ENCODE measurements at places on chromosomes 3 and 15.

- DNase-seq = no peak
Observed at GRCh38 chr15:40952301-40952900, 870 bp upstream of the CHAC1 start.

DNA sequence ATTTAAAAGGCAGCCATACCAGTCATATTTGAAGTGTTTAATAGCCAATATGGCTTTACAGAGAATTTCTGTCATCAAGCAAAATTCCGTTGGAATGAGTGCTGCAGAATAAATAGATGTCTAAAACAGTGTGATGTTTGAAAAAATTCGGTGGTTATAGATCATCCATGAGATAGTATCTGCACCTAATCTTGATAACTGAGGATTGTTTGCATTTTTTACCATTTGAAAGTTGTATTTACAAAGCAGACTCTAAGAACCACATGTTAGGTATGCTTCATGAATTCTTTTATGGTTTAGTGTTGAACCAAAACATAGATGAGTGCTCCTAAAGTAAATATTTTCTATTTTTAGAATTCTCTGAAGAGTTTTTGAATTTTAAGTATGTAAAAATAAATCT is 476.1 kb downstream of the NAALADL2 start:
- no peak for DNase-seq

DNA sequence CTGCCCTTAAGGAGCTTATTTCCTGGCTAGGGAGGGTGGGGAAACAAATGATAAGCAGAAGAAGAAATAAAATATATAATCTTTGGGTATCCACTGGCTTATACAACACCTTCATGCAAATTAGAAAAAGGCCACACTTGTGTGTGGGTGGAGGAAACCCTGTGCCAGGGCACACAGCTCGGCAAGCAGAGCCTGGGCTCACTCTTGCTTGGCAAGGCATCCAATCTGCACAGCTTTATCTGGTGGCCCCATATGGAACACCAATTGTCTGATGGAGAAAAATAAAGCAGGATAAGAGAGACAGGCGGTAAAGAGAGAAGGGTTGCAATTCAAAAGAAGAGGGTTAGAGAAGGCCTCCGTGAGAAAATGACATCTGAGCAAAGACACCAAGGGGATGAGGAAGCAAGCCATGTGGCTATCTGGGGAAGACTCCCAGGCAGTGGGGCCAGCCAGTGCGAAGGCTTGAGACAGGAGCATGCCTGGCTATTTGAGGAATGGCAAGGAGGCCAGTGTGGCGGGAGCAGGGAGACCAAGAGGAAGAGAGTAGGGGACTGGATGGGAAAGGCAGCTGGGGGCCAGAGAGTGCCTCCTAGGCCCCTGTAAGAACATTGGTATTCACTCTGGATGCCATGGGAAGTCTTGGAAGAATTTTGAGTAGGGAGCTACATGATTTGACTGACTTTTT is 22.5 kb upstream of the VPS8 start:
- no peak for DNase-seq

DNA sequence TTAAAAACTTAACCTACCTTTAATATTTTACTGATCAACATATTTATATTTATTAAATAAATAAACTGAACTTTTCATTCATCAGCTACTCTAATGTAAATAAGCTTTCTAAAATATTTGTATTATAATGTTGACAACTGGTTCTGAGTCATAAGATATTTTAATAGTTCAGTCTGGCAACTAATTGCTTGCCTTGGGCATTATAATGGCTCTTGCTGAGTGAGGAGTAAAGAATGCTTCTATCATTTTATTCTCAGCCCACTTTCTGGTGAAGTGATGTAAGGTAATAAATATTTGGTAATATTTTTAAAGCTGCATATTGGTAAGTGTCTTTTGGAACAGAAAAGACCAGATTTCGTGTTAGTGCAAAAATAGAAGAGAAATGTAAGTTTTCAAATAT is 81.5 kb downstream of the DIPK2A start:
- DNase-seq = no peak

DNA sequence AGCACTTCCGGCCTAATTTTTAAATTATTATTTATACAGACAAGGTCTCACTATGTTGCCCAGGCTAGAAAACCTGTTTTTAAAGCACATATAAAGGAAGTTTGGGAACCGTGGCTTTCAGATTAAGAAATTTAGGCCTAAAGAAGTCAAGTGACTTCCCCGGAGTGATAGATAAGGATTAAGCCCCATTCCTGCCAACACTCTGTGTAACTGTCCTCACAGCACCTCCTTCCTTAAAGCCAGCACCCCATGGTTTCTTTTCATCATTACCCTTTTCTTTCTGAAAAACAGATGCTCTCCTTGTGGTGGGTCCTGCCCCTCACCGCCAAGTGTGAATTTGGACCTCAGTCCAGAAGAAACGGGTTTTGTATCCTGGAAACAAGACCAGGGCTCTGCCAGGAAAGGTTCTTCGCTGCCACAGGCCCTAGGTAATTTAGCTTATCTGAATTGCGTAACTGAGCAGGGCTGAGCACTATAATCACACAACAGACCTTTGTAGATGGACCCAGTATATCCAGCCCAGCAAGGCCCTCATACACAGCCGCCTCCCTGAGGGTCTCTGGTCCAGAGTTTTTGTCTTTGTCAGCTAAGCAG is 231.3 kb downstream of the PLCL2 start:
- DNase-seq = no peak

DNA sequence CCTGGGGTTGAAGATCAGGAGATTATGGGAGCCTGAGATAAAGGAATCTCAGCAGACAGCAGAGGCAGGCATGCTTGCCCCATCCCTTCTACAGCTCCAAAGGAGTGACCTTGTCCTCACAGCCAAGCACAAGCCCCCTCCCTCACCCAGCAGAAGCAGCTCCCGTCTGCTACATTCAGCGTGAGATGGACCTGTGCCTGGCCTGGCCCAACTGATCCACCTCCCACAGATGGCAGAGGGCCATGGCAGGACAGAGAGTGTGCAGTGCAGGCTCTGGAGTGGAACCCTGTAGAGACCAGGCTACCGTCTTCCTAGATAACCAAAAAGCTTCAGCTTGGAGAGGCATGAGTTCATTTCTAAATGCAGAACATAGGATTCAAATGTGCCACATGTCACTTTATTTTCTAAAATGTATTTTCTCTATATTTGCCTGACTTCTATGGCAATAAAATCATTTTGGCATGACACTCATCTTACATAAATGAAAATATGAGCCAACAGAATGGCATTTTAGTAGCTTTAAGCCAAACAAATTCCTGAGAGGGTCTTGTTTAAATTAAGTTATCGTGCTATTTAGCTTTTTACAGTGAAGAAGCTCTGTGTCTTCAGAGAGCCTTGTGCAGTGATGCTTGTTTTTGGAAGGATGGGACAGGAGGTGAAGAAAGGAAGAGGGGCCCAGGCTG is 43.7 kb downstream of the SLC12A8 start:
- DNase-seq = no peak

GRCh38 chr3:117597865-117598264 is 888.3 kb downstream of the TUSC7 start:
- no peak for DNase-seq

DNA sequence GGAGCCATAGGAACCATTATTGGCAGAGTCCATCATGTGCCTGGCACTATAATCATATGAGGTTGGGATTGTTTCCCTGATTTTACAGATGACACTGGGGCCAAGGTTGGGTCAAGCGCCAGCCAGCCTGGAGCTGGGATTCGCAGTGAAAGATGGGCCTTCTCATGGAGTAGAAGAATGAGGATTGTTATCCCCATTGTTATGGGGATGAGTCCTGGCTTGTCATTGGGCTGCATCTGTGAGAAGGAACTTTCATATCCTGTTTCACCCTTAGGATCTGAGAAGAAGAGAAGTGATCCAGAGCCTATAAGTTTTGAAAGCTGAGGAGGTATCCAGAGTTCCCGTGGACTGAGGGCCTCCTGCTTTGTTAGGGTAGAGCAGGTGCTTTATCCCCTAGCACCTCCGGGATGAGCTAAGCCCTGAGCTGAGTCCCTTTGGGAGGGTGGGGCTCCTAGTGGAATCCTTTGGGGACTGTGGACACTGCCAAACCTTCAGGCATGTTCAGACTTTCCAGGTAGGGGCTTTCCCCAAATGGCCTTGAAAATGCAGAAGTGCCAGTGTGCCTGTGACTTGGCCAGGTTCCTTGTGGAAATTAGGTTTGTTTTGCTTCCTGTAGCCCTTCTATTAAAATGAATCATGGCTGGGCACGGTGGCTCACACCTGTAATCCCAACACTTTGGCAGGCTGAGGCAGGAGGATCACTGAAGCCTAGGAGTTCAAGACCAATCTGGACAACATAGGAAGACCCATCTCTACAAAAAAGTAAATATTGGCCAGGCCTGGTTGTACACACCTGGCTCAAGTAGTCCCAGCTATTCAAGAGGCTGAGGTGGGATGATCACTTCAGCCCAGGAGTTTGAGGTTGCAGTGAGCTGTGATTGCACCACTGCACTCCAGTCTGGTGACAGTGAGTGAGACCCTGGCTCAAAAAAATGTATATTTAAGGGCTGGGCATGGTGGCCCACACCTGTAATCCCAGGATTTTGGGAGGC is 30.2 kb upstream of the BSN start:
- no peak for DNase-seq

DNA sequence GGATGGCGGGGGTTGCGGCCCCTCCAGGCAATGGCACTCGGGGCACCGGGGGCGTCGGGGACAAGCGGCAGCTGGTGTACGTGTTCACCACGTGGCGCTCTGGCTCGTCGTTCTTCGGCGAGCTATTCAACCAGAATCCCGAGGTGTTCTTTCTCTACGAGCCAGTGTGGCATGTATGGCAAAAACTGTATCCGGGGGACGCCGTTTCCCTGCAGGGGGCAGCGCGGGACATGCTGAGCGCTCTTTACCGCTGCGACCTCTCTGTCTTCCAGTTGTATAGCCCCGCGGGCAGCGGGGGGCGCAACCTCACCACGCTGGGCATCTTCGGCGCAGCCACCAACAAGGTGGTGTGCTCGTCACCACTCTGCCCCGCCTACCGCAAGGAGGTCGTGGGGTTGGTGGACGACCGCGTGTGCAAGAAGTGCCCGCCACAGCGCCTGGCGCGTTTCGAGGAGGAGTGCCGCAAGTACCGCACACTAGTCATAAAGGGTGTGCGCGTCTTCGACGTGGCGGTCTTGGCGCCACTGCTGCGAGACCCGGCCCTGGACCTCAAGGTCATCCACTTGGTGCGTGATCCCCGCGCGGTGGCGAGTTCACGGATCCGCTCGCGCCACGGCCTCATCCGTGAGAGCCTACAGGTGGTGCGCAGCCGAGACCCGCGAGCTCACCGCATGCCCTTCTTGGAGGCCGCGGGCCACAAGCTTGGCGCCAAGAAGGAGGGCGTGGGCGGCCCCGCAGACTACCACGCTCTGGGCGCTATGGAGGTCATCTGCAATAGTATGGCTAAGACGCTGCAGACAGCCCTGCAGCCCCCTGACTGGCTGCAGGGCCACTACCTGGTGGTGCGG is 1.9 kb downstream of the CHST2 start:
- DNase-seq = peak; percentile 76

- no peak for DNase-seq
Observed at GRCh38 chr3:182255158-182255557, 538.1 kb upstream of the ATP11B start.

- no peak for DNase-seq
Observed at GRCh38 chr3:136882571-136882970, 20.6 kb downstream of the NCK1 start.

GRCh38 chr3:59069838-59070237 is 20.0 kb upstream of the CFAP20DC start:
- no peak for DNase-seq

DNA sequence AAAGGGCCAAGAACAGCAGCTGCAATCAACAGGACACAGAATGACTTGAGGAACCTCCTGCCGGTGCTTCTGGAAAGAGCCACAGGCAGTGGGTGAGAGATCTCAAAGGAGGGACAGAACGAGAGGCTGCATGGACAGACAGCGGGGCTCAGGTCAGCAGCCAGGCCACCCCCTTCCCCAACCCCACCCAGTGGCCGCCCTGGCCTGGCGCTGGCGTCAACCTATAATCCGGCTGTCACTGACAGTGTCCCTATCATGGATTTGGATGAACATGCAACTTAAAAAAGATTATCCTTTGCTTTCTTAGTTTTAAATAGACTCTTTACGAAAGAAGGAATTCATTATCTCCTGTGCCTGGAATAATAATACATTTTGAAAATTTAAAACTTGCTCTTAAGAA is 54.1 kb downstream of the TRPM1 start:
- no peak for DNase-seq

GRCh38 chr3:27228805-27229204 is 140.4 kb downstream of the NEK10 start:
- DNase-seq = no peak

DNA sequence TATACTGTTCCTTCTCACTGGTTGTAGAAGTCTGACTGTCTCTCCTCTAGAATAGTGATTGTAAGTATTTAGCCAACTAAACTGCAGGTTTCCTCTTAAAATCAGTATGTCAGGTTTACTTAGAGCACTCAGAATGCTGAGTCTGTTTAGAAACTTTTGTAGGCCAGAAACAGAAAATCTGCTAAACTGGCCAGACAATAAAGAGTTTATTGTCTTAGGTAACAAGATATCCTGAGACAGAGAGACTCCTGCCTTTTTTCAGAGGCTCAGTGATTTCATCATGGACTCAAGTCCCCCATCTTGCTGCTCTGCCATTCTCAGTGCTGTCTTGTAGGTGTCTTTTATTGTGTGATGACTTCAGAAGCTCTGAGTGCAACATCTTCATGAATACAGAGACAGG is 279.0 kb downstream of the MFSD1 start:
- DNase-seq = no peak

- DNase-seq = no peak
Observed at GRCh38 chr3:25870452-25870851, 80.6 kb downstream of the OXSM start.

- no peak for DNase-seq
Observed at GRCh38 chr3:10342781-10343180, 21.9 kb upstream of the SEC13 start.

GRCh38 chr3:160982491-160982890 is 122.7 kb downstream of the B3GALNT1 start:
- DNase-seq = no peak

DNA sequence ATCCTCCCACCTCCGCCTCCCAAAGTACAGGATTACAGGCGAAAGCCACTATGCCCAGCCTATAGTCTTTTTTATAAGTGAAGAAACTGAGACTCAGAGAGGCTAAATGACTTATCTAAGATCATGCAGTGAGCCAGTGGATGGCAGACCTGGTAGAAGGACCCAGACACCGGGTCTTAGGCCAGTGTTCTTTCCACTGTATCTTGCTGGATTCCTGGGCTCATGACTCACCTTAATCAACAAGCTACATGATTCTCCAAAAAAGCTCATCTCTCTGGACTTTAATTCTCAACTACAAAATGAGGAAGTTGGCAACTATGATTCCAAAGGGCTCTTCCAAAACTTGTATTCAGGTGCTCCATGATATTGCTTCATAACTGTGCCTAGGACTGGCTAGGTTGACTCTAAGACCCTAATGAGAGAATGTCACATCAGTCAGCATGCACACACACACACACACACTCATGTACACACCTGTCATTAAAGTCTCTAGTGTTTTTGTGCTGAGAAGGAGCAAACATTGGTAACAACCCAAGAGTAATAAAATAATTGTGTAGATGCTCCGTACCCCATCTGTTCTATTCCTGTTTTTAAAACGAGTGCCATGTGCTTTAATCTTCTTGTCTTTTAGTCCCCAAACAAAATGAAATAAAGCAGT is 89.7 kb upstream of the SLC4A7 start:
- no peak for DNase-seq
